GM23338 (cell line): ENCODE measurements at places on chromosomes 4 and X. TPM values are rescaled to one million over a fixed set of nuclear protein-coding genes. Genes with fewer than 3 reads are reported as not detected.

DNA sequence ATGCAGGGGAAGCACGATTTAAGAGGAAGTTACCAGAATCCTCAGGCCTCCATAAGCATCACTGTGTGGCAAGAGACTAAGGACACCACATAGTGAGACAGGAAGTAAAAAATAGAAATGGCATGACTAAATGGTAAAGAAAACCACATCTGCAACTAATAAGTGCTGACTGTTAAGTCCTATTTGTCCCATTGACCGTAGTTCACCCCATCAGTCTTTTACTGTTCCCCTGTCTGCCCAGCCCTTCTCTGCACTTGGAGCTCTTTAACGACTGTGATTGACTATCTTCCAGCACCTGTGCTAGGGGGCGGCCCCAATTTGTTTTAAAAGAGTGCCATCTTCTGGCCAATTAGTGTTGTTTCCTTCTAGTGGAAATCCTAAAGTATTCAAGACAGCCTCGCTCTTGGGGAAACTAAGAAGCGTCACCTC is 94.2 kb downstream of the MAOA start:
- DNase-seq: peak; percentile 76

- no peak for DNase-seq
Measured at GRCh38 chr4:151302432-151302831, 23.0 kb downstream of the SH3D19 start.

DNA sequence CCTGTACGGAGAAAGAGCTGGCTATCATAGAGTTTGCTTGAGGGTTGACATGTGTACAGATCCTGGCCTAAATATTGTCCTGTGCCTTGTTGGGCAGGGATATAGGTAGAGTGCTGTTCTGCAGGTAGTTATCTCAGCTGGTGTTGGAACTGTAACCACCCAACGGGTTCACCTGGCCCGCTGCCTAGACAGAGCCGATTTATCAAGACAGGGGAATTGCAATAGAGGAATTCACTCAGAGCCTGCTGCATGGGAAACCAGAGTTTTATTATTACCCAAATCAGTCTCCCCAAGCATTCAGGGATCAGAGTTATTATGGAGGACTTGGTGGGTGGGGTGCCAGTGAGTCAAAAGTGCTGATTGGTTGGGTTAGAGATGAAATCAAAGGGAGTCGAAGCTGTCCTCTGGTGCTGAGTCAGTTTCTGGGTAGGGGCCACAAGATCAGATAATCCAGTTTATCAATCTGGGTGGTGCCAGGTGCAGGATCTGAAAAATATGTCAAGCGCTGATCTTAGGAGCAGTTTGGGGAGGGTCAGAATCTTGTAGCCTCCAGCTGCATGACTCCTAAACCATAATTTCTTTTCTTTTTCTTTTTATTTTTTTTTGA is 42.5 kb upstream of the XIAP start:
- DNase-seq: no peak

GRCh38 chr4:142815834-142816233 is 30.3 kb downstream of the INPP4B start:
- DNase-seq: no peak

DNA sequence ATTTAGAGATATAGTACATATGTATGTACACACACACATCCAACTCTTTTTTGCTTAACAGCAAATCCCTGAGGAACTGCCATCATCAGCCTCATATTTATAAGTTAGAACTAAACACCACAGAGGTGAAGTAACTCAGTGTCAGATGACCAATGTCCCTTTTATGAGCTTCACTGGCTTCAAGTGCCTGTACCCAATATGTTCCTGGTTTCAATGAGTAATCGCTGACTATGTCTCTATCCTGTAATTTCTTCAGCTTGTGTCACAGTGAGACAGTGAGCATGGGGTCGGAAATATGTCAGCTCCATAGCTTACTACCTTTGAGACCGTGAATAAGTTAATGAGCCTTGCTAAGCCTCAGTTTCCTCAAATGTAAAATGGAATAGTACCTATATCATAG is 136.2 kb upstream of the RASGEF1B start:
- DNase-seq: no peak

GRCh38 chr4:89044147-89044900 is 12.7 kb downstream of the FAM13A start:
- no peak for DNase-seq

DNA sequence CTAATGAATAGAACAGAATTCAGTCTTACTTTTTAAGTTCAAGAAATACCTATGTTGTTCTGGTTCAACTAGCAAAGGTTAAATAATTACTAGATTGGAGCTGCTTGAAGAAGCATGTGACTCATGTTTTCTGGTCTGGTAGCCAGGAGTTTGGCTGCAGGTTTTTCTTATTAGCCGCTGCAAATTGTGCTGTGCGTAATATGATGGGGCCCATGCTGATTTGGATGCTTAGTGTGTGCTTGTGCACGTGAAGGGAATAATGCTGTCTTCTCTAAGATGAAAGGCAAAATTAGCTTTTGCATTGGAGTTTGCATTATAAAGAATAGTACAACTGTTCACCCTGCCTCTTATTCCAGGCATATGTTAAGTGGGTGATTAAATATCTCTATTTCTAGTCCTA is 219.6 kb downstream of the SNCA start:
- DNase-seq: no peak

GRCh38 chr4:184310171-184310567 is 92.5 kb upstream of the ENPP6 start:
- peak; percentile 50 for DNase-seq

DNA sequence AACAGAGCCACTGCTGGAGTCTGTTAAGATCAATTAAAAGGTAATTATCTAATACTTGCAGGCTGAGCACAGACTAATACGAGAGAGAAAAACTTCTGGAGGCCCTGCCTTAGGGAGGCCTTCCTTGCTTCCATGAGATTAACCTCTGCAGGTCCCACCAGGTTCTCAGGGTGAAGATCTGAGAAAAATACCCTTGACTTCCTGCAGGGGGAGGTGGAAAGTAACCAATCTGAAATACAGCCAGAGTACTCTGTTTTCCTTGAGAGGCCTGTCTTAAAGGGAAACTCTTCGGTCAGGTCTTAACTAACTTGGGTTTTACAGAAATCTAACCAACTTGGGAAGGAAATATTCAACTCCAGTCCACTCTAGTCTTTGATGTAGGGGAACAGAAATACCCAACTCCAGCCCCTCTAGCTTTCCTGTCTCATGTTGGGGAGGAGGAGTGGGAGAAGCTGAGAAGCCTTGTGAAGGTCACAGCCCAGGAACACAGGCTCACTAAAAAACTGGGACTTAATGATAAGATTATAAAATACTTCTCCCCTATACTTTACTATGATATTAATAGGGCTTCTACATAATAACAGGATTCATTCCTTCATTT is 77.1 kb downstream of the TBCK start:
- DNase-seq: peak; percentile 80

- peak; percentile 21 for DNase-seq
Measured at GRCh38 chr4:4859799-4860599, 534 bp downstream of the MSX1 start.

- no peak for DNase-seq
Measured at GRCh38 chr4:107423677-107424405, 296.2 kb downstream of the PAPSS1 start.

Gene APEX2
- 15.0 and 20.1 TPM in 2 replicates for total RNA-seq

Gene CABS1
- not detected in 2 replicates for total RNA-seq

Gene TMPRSS11F
- 0.27 TPM in 1 of 2 replicates, not detected in the other for total RNA-seq
